Stimulated activated CD8-positive, alpha-beta memory T cell treated with anti-CD3 and anti-CD28 coated beads, Interleukin-4, amount 100 ng/mL, for 4 hours (primary cell): ENCODE measurements at places on chromosomes 13 and 19.

DNA sequence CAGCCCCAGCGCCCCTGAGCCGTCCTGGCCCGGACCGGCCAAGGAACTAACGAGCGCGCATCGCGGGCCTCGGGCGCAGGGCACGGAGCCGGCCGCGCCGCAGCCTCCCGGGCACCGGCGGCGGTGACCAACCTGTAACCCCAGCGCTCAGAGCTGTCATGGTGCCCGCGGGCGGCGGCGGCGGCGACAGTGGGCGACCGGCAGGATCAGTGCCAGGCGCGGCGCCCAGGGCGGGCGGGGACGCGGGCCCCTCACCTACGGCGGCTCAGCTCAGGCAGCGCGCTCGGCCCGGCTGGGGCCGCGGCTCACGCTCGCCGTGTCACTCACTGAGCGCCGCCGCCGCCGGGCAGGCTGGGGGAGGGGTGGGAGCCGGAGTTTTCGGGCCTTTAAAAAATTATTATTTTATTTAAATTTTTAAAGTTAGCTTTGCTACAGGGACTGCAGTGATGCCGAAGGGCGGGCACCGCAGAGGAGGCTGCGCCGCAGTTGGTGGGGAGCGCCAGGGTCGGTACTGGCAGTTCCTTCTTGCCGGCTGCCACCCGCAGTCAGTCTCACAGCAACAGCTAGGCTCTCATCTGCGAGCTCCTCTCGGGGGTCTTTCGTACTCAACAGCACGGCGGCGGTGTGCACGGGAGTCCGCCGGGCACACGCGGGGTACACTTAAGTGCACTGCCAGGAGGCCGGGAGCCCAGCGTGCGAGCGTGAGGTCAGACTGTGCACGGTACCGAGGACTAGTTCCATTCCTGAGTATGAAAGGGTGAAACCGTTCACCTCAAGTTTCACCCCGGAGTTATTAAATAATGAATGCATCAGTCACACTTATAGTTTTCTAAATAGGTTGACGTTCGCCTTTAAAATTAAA is at the start of gene NALCN:
NALCN (minus strand) TSS at position 328 of the 862 bp plus-strand sequence. CDS start 17,382 bp downstream, outside the sequence.
- DNase-seq: no peak

- DNase-seq: no peak
Measured at GRCh38 chr19:57642396-57643046, 9.6 kb downstream of the ZNF211 start.

DNA sequence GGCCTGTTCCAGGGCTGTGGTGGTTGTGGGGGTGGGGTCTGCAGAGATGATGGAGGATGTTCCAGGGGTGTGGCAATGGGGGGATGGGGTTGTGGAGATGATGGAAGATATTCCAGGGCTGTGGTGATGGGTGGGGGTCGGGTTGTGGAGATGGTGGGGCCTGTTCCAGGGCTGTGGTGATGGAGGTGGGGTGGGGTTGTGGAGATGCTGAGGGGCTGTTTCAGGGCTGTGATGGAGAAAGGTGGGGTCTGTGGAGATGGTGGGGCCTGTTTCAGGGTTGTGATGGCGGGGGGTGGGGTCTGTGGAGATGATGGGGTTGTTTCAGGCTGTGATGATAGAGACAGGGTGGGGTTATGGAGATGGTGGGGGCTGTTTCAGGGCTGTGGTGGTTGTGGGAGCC is 62.0 kb downstream of the TEX29 start:
- DNase-seq: no peak

DNA sequence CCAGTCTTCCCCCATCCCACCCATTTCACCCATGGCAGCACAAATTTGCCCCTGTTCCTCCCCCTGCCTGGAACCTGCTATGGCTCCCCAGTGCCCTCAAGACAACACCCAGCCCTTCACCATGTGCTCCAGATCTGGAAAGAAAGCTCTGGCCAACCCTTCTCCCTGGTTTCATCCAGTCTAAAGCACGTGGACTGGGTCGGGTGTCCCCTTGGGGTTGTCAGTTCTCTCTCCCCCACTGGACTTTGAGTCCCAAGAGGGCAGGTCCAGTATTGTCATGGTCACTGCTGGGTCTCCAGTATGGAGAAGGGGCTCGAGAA is 19.6 kb upstream of the PNMA8B start:
- no peak for DNase-seq

DNA sequence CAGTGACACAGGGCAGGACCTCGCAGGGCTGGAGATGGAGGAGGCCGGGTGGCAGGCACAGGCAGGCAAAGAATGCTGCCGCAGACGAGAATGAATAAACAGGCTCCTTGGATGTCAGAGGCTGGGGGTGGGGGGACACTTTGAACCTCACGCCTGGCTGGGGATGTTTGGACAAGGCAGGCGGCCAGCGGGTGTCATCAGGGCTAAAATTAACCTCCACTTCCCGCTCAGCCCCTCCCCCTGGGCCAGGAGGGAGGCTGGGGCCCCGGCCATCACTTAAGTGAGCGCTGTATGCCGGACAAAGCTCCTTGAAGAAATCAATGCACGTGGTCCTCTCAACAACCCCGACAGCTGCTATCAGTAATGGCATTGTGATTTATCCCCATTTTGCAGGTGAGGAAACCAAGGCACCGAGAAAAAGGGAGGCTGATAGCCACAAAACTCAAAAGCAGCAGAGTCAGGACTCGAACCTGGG is 10.3 kb upstream of the FUT5 start:
- DNase-seq: no peak

DNA sequence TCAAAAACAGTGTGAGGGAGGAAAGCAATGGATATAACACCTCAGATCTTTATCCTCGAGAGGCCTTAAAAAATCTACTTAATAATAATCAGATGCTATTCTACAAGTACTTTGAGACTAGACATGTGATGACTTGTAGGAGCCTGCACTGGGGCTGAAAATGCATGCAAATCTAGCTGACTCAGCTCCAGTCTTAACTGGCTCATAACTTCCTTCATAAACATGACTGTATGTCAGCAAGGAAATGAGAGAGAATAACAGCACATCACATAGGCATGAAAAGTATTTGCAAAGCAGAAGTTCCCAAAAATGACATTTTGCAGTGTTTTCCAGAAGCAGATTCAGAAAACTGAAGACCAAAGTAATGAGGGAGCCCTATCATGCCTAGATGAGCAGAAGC is 38.1 kb downstream of the PSG5 start:
- DNase-seq: no peak

GRCh38 chr19:50311723-50312635 is 17.2 kb downstream of the KCNC3 start:
- no peak for DNase-seq
